ENCODE measurements at places on chromosomes 7 and 10.

DNA sequence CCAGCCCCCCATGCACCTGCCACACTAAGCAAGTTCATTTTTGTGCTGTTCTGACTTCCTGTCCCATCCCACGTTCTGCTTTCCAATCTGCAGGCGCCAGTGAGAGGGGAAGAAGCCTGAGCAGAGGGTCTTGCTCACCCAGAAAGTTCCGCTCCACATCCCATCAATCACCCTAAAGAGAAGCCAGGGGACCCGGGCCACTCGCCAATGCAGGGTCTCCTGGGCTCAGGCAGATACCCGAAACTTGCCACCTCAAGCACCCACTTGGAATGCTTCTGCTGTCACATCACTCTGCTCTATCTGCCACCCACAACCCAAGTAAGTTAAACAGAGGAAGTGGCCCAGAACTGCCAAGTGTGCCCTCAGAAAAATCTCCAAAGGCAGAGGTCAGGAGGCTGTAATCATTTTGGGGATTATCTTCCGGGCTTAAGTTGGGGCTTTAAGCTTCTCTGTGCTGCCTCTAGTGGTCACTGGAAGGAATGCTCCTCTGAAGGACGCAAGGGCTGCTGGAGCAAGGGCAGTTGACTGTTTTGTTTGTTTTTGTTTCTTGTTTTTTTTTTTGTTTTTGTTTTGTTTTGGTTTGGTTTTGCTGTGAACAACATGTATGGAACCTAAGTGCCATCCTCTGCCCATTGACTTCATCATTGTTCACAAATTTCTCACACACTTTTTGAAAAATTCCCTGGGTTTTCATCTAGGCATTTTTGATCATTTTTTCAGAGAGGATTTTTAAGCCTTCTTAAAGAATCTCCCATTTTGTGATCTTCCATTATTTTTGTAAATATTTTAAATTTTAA is 25.5 kb downstream of the PRR15 start:
- DNase-seq = no peak

- no peak for DNase-seq
Measured at GRCh38 chr7:158945519-158945918, 89.2 kb downstream of the DYNC2I1 start.

GRCh38 chr7:26326211-26326610 is 34.5 kb downstream of the SNX10 start:
- DNase-seq = no peak

GRCh38 chr10:71629131-71629530 is 90.4 kb downstream of the C10orf105 start:
- DNase-seq = no peak

DNA sequence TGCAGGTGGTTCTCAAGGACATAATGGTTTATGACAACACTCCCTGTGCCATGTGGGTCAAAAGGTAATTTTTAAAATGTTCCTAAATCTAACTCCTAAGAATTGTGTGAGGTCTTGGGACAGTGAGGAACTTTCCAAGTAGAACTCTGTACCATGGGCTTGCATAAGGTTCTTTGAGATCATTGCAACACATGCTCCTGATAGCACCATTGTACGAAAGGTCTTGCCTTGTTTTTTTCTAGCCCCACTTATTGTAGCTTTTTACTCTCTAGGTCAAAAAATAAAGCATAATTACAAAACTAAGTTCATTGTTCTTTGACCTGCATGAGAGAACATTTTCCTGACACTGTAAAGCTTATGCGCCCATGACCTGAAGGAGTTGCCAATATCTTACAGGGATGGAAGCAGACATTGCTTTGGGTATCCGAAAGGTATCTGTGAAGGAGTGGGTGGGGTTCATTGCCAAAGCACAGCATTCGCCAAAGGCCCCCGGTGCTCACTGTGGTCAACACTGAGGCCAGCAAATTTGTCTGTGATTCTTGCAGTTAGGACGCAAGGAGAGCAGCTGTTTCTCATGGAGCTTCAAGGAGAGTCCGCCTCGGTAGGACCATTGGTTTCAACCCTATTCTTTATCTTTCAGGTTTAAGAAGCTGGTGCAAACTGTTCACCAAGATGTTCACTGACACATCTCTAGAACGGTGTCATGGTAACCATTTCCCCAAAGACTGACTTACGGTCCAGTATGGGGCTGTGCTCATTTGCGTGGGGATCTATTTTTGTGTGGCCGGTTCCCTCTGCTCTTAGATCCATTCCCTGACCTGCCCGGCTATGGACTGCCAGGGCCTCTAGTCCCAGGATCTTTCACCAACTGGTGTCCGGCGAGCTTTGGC is 7.6 kb upstream of the PRKAG2 start:
- DNase-seq = no peak

- DNase-seq = no peak
Measured at GRCh38 chr10:54620352-54620751, 180.7 kb downstream of the PCDH15 start.

GRCh38 chr7:68488341-68489060 is 1109.8 kb upstream of the AUTS2 start:
- no peak for DNase-seq

- DNase-seq = no peak
Measured at GRCh38 chr7:6269527-6269926, 2.9 kb downstream of the CYTH3 start.

DNA sequence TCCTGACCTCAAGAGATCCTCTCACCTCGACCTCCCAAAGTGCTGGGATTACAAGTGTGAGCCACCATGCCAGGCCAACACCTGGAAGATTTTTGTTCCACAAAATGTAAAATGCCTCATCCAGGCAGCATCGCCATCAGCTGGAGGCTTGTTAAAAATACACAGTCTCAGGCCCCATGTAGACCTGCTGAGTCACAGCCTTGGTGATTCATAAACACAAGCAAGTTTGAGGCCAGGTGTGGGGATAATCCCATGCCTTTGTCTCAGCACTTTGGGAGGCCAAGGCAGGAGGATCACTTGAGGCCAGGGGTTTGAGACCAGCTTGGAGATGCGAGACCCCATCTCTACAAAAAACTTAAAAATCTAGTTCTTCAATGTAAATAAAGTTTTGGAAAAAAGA is 49.1 kb upstream of the FOXK1 start:
- no peak for DNase-seq

DNA sequence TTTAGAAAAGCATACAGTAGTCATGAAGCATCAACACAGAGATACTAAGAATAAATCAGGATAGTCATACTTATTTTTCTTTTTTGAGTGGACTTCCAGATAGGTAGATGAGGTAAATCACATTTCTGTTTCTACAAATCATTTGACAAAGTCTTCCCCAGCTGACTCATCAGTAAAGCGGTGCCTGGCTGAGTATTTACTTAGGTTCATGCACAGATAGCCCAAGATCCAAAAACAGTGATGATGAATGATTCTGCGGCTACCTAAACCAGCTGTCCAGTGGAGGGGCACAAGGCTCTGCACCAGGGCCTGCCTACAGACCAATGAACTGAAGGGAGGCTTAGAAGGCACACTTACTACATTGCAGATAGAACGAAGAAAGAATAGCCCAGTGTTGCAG is 113.1 kb downstream of the PARP12 start:
- DNase-seq = no peak

GRCh38 chr7:151775547-151776443 is 101.1 kb downstream of the PRKAG2 start:
- no peak for DNase-seq

DNA sequence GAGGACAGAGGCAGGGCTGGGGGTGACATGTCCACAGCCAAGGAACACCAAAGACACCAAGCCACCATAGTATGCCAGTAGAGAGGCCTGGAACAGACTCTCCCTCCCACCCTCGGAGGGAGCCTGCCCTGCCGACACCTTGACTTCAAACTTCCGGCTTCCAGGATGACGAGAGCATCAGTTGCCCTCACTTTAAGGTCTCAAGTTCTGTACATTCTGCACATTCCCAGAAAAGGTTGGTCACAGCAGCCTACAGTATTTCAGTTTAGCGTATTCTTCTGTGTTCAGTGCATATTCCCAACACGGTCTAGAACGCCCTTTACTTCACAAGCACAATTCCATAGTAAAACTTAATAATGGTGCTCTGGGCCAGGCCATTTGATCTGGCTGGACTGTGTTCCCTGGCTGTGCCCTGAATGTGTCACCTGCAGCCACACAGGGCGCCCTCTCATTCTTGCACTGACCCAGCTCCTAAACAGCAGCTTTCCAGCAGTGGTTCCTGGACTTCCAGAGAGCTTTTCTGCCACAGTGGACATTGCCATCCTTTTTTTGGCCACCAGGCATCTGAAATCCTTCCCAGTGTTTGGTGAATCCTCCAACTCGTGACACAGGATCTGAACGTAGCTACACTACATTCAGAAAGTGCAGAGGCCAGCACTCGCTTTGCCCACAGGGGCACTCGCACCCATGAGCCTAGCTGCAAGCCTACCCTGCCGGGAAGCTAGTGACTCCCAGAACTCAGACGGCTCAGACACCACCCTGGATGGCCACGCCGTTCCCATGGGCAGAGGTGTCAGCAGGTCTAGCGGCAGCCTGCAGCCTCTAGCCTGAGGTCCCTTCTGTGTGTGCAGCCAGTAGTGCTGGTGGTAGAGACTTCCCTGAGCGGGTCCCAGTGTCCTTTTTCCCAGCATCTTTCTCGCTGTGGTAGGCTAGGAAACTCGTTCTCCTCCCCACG is 36.4 kb upstream of the INSIG1 start:
- DNase-seq = no peak

GRCh38 chr7:2553831-2554581 is 1.3 kb downstream of the BRAT1 start:
- DNase-seq = no peak

- no peak for DNase-seq
Measured at GRCh38 chr10:15821046-15821683, 39.1 kb downstream of the MINDY3 start.

- DNase-seq = no peak
Measured at GRCh38 chr10:61329854-61330253, 123.3 kb downstream of the TMEM26 start.

GRCh38 chr7:47435889-47436312 is 146.0 kb downstream of the TNS3 start:
- no peak for DNase-seq

DNA sequence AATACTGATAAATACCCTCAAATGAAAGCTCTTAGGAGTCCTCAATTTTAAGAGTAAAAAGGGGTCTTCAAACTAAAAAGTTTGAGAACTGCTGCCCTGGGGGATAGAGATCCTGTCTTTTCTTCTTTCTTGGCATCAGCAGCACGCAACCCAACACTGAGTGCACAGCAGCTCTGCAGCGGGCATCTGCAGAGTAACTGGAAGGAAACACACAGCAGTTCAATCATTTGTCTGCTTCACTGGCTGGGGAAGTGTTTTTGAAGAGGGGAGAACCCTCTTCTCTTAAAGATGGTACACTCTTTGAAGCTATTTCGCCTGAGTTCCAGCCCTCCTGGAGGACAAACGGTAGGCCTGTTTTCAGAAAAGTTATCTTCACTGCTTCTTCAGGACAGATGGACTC is 193.6 kb downstream of the FGFR2 start:
- no peak for DNase-seq

DNA sequence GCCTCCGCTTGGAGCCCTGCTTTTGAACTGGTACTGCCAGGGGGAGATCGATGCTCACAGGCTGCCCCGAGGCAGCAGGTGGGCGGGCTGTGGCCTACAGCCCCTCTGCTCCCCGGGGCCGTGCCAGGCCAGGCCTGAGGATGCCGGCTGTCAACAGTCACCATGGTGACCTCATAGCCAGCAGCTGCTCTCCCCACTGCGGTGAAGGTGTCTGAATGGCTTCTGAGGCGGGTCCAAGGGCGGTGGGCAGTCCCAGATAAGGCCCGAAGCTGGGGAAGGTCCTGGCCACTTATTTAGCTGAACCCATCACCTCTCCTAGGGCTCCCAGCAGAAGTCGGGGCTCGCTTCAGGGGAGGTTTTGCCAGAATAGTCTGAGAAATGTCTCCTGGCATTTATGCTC is 179.3 kb downstream of the ARHGAP12 start:
- no peak for DNase-seq

DNA sequence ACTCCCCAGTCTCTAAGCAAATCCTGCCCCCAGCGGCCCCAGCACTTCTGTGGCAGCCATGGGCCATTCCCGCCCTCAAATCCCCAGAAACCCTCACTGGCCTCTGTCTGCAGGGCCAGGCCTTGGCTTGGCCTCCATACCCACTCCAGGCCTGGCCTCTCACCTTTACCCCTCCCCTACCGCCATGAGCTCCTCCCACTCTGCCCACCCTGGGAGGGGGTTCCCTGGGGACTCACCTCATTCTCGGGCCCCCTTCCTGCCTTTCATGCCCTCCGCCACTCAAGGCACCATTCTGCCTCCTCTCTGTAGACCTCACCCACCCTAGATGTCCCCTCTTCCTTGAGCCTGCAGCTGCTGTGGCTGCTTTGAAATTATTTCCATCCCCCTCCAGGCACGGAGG is 41.0 kb downstream of the PRF1 start:
- DNase-seq = no peak

DNA sequence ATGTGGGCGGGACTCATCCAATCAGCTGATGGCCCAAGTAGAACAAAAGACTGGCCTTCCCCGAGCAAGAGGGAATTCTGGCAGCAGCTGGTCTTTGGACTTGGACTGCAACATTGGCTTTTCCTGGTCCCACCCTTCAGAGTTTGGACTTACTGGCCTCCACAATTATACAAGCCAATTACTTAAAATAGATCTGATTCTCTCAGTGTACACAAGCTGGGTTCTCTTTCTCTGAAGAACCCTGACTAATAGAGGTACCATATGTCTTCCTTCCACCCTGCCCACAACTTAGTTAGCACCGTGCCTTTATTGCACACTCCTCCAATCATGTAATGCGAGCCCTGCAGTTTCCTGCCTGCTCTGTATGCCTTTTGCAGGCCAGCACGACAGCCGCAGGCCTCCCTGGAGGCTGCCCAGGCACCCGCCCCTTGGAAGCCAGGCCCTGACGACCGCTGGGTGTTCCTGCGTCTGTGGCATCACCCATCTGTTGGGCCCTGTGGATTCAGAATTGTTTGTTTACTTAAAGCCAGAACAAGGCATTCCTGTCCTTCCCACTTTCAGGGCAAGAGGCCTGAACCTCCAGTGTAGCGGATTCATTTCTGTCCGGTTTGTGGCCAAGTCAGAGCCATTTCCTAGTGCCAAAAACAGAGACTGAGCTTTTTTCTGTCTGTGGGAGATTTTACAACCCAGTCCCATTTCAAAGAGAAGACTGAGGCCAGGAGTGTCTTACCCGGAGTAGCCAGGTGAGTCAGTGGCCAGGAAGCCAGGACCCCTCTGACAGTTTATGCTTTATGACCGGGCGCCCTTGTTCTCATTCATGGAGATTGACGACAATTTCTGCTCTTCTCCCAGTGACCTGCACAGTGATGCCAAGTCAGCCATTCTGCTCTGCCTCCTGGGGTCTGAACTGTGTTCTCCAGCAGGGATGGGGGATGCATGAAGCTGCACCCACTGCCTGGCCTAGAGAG is 968 bp upstream of the INMT start:
- DNase-seq = no peak

- no peak for DNase-seq
Measured at GRCh38 chr7:104804696-104805095, 209.3 kb upstream of the KMT2E start.

- DNase-seq = no peak
Measured at GRCh38 chr7:147759327-147759943, 831.1 kb upstream of the C7orf33 start.

GRCh38 chr7:55084307-55084706 is 65.5 kb downstream of the EGFR start:
- no peak for DNase-seq

- DNase-seq = no peak
Measured at GRCh38 chr7:117146511-117146910, 176.3 kb downstream of the WNT2 start.
